ENCODE measurements at places on chromosomes 7 and 10.
A peak's percentile ranks its signal among the peaks of the same experiment; 100 is the strongest.

DNA sequence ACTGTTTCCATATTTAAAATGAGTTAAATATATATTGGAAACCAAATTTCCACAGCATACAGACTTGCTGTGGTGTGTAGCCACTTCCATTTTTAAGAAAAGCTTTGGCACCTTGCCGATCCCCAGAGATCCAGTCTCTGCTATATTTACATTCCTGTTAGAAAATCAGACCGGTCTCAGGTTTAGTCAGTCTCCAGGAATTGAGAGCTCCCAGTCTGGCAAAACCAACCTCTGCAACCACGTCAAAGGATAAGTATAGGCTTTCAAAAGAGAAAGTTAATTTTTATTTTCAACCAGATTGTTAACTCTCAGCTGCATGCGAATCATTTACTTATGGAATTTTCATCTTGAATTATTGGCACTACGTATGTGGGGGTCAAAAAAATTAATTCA lies 28.2 kb downstream of the PUS7 start:
- DNase-seq = peak; percentile 30

- DNase-seq = peak; percentile 76
Measured at GRCh38 chr7:32616625-32617024, 121.3 kb downstream of the AVL9 start.

DNA sequence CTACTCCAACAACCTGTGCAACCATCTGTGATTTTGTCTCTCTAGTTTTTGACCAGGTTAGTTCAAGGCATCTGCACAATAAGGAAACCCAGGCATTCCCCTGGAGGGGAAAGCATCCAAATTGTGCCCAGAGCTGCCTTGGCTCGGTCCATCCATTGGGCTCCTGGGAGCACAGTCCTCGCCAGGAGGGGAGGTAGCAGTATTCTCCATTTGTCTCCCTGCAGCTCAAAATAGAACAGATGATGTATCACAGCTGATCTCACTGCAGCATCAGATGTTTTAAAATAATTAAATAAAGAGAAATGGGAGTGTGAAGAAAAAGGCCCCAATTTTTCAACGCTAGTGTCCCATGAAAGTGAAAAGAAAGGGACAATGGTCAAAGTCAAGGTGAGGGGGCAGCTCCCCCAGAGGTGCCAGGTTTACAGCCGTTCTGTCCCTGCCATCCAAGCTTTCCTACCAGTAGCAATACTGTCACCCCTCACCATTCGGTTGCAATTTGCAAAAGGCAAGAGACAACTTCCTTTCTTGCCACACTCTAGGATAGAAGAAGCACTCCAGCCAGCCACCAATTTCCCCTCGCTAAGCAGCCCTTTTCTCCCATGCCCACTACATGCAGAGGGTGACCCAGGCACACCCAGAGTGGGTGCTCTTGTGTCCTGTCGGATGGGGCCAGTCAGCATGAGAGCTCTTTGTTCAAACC lies 43.7 kb downstream of the KCNMA1 start:
- no peak for DNase-seq

GRCh38 chr7:10802526-10802925 lies 171.1 kb upstream of the PHF14 start:
- DNase-seq = peak; percentile 38

DNA sequence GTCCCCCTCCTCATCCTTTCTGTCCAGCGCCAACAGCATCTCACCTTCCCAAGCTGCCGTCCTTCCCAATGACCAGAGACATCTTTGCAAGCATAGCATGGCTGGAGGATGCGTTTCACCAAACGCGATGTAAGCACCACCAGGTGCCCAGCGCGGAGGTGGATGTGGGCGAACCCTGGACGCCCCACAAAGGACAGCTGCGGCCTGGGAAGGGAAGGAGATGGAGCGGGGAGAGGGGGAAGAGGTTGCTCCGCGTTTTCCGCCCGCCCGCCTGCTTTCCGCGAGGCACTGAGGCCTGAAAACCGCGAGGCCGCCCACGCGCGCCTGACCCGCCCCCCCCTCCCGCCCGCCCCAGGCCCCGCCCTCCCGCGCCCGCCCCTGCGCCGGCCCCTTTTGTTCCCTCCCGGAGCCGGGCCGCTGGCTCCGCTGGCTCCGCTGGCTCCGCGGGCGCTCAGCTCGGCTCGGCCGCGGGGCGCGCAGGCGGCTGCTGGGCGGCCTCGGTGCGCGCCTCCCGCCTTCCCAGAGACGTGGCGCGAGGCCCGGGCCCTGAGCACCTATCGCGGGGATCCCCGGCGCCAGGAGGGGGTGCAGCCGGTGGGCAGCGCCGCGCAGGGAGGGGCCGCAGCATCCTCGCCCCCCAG lies at the start of gene CLIP2:
Gene CLIP2 (plus strand): TSS at position 390 of the 641 bp plus-strand sequence. CDS start 28,140 bp downstream, outside the sequence.
- DNase-seq = peak; percentile 83

GRCh38 chr10:7424919-7425318 lies 14.1 kb upstream of the SFMBT2 start:
- no peak for DNase-seq

Data from fibroblast of pulmonary artery (primary cell).